ENCODE measurements at places on chromosomes 3 and 15. TPM values are rescaled to one million over a fixed set of nuclear protein-coding genes. Genes with fewer than 3 reads are reported as not detected.

The VILL gene
- total RNA-seq: 13.7 TPM

DNA sequence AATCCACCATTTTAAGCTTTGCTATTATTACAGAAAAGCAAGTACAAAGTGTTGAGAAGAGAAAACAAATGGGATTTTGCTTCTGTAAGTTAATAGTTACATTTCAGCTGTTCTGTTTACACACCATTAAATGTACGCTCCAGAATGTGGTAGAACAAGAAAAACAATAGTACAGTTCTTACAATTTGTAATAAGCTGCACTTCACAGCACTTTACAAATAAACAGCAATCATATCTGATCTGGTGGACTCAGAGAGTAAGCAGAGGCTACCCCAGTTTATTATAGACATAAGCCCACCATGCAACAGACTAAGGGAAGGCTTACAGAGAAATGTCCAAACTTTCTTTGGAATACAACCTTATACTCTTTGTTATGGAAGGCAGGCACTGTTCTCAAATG, 126.4 kb downstream of the OXSM start:
- no peaks in the 10 kb centered on the region for H3K27me3 ChIP-seq
- H3K36me3 ChIP-seq: no peaks in the 10 kb centered on the region
- no peak overlapping the region for H3K4me3 ChIP-seq

- no peaks in the 10 kb centered on the region for H3K36me3 ChIP-seq
- H3K4me3 ChIP-seq: no peak overlapping the region
- DNase-seq: no peak
Observed at GRCh38 chr15:100206643-100207042, 135.1 kb downstream of the ADAMTS17 start.

GRCh38 chr15:57495041-57495440, 96.7 kb upstream of the MYZAP start:
- no peak for DNase-seq
- H3K27ac ChIP-seq: peak overlapping the region; percentile 4
- H3K4me1 ChIP-seq: peaks cover 10% of the 10 kb centered on the region
- H3K4me3 ChIP-seq: no peak overlapping the region

GRCh38 chr3:133966954-133967353, 62.8 kb downstream of the SLCO2A1 start:
- no peak for DNase-seq
- H3K27me3 ChIP-seq: no peaks in the 10 kb centered on the region
- no peak overlapping the region for H3K4me3 ChIP-seq

GRCh38 chr3:197775317-197775716, 15.7 kb upstream of the LRCH3 start:
- peaks cover 46% of the 10 kb centered on the region for H3K36me3 ChIP-seq
- H3K4me3 ChIP-seq: no peak overlapping the region
- no peaks in the 10 kb centered on the region for H3K27me3 ChIP-seq
- no peak for DNase-seq
- H3K27ac ChIP-seq: no peak overlapping the region

GRCh38 chr15:68818769-68819494, 1.8 kb downstream of the ANP32A start:
- H3K4me1 ChIP-seq: peaks cover 12% of the 10 kb centered on the region
- H3K36me3 ChIP-seq: no peaks in the 10 kb centered on the region
- peak overlapping the region; percentile 98 for H3K4me3 ChIP-seq
- peak overlapping the region; percentile 99 for H3K27ac ChIP-seq

The TRIP4 gene
- total RNA-seq: 29.9 TPM

DNA sequence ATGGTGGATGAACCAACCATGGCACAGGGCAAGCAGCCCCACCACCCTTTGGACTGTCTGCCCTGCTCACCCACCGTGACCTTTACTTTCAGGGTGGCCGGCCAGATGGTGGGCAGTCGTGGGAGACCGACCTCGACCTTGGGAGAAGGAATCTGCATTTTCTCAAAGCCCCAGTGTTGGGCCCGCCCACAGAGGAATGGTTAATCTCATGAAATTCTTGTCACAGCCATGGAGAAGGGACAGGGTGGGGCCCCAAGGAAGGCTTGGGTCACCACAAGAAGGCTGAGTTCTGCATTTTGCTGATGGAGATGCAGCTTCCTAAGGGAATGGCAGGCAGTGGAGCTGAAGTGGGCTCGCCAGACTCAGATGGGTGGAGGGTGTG, 2.9 kb downstream of the PLXND1 start:
- H3K36me3 ChIP-seq: no peaks in the 10 kb centered on the region
- H3K4me3 ChIP-seq: peak overlapping the region; percentile 86
- peaks cover 36% of the 10 kb centered on the region for H3K4me1 ChIP-seq
- DNase-seq: no peak

The CADPS gene
- total RNA-seq: 0.14 TPM

DNA sequence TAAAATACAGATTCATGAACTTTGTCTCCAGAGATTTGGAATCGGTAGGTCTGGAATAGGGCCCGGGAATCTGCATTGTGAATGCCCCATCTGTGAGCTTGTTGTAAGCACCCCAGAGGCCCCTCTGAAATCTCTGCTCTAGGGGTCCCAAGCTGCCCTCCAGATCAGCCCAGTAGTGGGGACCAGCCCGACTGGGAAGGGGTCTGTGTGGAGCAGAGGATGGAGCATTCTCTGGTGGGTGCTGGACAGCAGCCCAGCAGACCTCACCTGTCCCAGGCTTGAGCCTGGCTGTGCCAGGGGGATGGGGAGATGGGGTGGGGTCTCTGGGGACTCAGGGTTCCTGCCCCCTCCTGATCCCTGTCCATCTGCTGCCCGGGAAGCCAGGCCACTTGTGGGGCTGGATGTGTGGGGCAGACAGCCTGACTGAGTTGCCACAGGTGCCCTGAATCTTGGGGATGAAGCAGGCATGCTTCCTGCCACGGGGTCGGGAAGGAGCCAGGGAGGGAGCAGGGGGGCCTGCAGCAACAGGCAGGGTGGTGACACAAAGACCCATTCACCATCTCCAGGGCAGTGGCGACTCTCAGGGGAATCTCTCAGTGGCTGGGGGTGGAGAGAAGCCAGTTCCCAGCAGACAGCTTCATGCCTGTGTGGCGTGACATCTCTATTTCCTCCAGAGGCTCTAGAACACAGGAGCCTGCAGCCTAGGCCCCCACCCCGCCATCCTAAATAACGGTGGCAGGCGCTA, 99.3 kb downstream of the WNT7A start:
- no peak overlapping the region for H3K4me3 ChIP-seq
- no peaks in the 10 kb centered on the region for H3K4me1 ChIP-seq
- no peak overlapping the region for H3K27ac ChIP-seq

DNA sequence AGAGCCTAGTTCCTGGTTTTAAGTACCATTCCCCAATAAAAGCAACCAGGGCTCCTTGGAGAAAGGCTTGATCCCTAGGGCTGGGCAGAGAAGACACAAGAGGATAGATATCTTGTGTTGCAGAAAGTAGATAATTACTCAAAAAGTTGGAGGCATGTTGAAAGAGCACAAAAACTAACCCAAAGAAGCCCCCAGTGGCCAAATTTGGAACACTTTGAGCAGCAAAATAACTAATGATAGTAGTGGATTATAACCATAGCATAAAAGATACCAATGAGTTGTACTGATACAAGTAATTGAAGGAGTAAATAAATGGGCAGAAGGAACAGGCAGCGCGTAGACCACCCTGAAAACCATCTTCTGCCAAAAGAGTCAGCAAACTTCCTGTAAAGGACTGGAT, 12.0 kb downstream of the EXOSC7 start:
- H3K4me1 ChIP-seq: peaks cover 7% of the 10 kb centered on the region
- no peak overlapping the region for H3K27ac ChIP-seq
- H3K36me3 ChIP-seq: no peaks in the 10 kb centered on the region
- H3K4me3 ChIP-seq: no peak overlapping the region
